ENCODE measurements at places on chromosomes 12 and 14.

DNA sequence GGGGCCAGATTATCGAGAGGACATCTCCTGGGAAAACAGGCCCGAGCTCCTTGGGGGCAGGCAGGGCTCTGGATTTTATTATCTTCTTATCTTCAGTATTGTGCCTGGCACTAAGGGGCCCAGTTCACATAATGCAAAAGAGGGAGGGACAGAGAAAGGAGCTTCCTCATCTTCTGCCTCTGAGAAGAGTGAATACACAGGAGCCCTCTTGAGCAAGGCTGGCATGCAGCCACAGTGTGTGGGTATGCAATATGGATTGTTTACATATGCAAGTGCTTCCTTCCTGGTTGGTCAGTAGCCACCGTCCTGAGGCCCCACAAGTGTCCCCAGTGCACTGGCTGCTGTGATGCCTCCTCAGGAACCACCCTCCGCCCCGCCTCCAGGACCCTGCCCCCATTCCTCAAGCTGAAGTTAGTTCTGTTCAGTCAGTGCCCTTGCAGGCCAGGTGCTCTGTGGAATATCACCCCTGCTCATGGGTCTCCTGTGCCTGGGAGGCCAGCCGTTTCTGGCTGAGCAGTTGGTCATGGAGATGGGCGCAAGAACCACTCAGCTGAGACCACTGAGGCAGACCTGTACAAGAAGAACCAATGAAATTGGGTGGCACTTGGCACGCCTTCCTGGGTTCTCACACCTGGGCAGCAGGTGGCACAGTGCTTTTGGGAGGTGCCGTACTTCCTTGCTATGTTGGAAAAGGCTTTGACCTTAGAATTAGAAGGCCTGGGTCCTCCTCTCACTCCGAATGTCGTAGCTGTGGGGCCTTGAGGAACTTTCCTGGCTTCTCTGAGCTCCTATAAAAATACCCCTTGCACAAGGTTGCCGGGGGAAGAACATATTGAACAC is 35.1 kb upstream of the ACTN1 start:
- DNase-seq, result peak; percentile 37

GRCh38 chr14:68032154-68032553 is 212.6 kb downstream of the RAD51B start:
- no peak for DNase-seq

DNA sequence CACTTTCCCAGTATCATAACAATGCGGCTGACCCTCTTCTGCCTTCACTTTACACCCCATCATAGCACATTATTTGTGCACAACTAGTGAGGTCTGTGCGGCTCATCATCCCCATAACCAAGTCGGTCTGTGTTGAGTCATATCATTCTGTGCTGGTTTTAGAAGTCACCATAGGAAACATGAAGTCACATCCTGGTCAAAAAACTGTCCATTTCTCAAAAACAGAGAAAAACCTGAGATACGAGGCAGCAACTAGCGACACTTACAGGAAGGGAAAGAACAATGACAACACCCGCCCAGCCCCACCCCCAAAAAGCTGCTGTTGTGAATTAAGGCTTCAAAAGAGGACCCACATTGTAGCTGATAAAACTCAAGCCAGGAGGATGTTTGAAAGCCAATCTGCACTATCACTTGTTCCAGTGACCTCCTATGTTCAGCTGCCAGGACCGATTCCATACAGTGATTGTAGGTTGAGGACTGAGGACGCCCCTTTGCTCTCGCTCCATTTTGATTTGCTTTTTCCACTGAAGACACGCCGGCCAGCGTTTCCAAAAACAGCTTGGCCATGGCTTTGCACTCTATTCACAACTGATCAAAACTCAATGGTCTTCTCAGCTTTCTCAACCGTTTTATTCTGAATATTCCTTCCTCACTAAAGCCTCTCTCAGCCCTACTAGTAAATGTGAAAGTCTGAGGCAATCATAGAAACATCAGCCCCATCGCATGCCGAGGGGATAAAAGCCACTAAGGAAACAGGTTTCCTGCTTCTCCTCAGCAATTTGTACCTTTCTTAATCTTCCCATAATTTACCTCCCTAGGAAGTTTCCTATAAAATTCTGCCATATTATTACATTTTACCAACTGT is 87.5 kb downstream of the DUSP16 start:
- DNase-seq, result no peak

DNA sequence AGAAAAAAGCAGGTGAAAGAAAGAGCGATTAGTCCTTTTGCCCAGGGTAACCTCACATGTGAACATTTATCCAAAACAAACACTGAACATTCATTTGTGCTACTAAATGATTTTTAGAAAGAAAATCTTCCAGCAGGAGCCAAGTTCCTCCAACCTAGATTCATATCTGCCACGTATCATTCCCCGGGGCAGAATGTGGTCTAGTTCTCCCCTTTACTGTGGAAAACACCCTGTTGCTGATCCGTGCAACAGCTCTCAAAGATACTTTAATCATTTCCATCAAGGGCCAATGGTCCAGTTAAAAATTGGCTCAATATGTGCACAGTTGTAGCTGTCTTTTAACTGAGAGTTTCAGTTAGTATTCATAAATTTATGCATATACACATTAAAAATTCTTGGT is 479.1 kb downstream of the ATP23 start:
- peak; percentile 29 for DNase-seq

DNA sequence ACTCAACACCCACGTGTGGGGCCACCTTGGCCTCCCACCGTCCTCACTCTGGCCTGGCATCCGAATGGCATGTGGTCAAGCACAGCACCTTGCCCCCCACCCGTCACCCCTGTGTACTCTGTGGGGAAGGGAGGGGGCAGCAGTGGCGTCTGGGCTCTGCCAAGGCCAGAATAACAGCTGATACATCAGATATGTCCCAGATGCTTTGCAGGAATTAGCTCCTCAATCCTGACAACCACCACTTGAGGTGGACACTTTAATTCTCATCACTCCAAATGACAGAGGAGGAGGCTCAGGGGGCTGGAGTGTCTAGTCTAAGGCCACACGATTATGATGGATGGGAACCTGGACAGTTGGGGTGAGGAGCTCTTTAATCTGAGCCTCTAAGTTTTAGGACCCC is 1.7 kb upstream of the KRT80 start:
- DNase-seq, result no peak

DNA sequence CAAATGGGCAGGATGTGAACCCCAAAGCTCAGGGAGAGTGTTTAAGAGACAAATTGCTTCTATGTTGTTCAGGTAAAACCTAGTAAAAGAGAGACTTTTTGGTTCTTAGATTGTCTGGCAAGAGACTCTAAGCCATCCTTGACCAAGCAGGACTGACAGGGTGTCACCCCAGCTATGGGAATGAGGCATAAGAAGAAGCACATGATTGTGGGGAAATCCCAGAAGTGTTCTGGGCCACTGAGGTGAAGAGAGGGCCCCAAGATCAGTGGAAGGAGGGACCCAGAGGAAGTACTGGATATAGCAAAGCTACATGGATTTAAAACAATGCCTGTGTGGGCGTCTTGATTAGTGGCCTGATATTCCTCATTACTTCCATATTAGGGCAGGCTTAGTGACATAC is 99.0 kb downstream of the SAMD4A start:
- DNase-seq, result no peak

GRCh38 chr14:69615121-69615495 is 3.7 kb downstream of the SUSD6 start:
- no peak for DNase-seq

DNA sequence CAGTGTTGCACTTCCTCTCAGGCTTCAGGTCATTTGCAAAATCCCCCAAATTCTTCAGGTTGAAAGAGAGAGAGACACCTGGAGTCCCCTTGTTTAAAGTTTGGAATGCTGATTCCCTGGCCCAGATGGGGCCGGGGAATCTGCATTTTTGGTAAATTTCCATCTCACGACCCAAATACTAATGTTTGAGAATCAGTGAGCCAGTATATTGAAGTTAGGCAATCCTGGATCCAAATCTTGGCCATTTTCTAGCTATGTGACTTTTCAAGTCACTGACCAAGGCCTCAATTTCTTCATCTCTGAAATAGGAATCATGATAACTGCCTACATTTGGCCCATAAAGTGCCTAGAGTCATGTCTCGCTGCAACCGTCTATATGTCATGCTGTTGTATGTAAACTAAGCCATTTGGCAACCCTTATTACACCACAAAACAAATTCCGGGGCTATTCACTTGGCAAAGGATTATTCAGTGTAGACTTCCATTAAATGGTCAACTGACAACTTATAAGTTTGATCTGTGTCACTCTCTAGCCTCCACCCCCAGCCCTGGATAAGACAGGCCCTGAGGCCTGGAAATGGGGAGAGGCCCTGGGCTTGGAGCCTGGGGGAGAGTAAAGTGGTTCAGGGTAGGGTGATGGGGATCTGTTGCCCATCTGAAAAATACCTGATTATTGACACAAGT is 3.7 kb upstream of the ZFP36L1 start:
- DNase-seq, result no peak

DNA sequence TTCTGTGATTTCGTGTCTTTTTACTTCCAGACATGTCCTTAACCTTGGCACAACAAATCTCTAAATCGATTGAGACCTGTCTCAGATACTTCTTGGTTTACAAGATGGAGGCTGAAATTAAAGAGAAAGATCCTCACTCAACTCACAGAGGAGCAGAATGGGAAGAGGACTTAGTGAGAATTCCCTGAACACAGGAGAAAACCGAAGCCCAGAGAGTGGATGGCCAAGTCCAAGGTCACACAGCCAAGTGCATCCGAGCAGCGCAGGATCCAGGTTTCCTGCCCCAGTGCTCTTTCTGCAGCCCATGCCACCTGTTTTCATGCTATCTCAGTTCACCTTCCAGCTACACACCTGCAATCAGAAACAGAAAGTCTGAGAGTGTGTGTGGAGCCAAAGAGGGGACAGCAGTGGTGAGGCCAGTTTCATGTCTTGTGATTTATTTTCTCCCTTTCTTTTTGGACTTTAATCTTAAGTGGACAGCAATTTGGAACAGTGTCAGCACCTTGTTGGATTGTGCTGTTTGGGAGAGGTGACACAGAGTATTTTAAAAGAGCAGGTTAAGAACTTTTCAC is 22.9 kb upstream of the TCL1B start:
- no peak for DNase-seq

- DNase-seq, result no peak
Measured at GRCh38 chr12:46177025-46177424, 91.8 kb downstream of the SLC38A1 start.

DNA sequence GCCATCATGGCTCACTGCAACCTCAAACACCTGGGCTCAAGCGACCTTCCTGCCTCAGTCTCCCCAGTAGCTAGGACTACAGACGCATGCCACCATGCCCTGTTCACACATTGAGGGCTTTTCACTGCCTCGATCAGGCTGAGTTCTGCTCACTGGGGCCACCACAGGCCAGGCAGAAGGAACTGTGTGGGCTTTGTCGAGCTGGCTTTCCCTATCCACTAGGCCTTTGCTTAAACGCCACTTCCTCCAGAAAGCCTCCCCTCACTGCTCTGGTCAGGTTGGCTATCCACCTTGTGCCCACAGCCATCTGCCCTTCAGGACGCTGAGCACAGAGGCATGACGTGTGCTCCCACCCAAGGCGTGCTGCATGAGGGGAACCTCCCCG is 45.2 kb downstream of the MLXIP start:
- DNase-seq, result no peak

- DNase-seq, result no peak
Measured at GRCh38 chr12:111937429-111937828, 75.5 kb downstream of the TMEM116 start.

DNA sequence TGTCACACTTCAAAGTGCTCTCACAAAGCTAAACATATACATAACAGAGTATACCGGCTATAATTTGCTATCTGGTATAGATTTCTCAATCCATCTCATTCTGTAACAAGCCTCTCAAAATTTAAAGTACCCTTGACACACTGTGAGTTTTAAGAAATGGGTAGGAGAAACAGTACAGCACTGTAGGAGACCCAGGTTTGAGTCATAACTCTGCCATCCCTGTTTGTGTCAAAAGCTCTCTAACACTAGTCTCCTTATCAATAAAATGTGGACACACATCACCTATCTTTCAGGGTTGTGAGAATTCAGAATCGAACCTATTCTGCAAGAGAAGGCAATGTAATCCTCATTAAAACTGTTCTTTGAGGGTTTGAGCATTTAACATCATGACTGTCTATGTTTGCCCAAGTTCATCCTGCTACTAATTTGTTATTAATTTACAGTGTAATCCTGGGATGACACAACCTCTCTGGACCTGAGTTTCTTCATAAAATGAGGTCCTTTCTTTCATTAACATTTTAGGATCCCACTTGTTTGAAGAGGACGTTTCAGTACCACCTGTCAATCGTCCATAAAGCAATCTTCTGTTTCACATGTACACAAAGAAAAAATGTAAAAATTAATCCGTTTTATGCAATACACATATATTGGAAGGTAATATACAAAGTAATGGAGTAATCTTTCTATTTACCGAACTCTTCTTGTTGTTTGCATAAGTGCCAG is 12.1 kb downstream of the SPTSSA start:
- no peak for DNase-seq

GRCh38 chr12:8045952-8046944 is 13.7 kb downstream of the FOXJ2 start:
- peak; percentile 26 for DNase-seq

GRCh38 chr14:75648066-75648838 is 12.4 kb downstream of the ERG28 start:
- no peak for DNase-seq

DNA sequence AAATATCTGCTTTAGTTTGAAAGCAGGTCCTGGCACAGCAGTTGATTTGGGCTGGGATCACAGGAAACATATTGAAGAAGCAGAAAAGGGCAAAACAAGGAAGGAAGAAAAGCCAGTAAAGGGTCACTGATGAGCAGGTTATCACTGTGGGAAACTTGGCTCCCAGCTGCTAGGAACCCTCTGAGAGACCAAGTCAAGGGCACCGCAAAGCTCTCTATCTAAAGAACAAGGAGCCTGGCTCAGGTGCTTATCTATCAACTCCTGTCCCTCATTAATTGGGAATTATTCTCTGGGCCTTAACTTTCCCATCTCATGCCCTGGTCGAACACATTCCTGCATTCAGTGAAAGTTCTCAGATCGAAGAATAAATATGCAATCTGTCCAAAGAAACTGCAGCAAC is 450.9 kb upstream of the RPL10L start:
- no peak for DNase-seq

GRCh38 chr14:54251356-54251755 is 145.5 kb upstream of the CDKN3 start:
- no peak for DNase-seq

- no peak for DNase-seq
Measured at GRCh38 chr12:110222027-110222426, 59.0 kb upstream of the ATP2A2 start.

DNA sequence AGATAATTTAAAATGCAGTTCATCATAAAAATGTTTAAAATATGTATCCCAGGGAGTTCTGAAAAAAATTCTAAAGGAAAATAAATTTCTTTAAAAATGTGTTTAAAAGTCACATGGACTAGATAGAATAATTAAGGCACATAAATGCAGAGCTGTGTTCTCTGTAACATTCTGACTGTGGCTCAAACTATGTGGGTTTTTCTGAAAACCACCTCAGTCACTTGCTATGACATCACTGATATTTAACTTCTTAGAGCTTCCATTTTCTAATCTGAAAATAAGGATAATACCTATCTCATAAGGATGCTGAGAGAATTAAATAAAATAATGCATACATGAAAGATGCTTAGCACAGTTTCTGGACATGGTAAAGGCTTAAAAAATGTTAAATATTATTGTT is 107.3 kb downstream of the SLC41A2 start:
- no peak for DNase-seq

GRCh38 chr14:96261053-96261452 is 5.0 kb downstream of the BDKRB1 start:
- DNase-seq, result no peak

- peak; percentile 40 for DNase-seq
Measured at GRCh38 chr12:2959505-2960389, 550 bp downstream of the TEAD4 start.
